ENCODE measurements at places on chromosomes 6 and 20.

DNA sequence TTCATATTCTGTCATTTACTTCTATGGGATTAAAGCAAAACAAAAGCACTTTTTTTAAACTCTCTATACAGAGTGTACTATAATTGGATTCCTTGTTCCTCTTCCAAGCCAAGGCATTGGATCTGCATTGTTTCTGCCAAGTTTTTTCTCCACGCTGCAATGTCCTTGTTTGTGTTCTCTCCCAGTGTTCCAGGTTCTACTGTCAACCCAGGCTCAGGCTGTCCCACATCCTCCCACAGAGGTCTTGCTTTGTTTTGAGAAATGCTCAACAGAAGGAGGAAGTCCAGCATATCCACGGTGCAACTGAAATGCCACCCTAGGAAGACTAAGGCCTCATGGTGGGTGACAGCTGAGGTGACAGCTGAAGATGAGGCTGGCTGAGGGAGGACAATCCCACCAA is 287.1 kb upstream of the PRDM1 start:
- no peak for DNase-seq

- no peak for DNase-seq
These were observed 66.8 kb downstream of the CPNE5 start for GRCh38 chr6:36772397-36772796.

- DNase-seq = no peak
These were observed at the start of gene GABRR1 for GRCh38 chr6:89217299-89217910. Gene GABRR1 (minus strand): TSS chr6:89217358. CDS start chr6:89217322, 36 bp downstream.

GRCh38 chr20:63693733-63694583 is 2.5 kb upstream of the TNFRSF6B start:
- DNase-seq = no peak

DNA sequence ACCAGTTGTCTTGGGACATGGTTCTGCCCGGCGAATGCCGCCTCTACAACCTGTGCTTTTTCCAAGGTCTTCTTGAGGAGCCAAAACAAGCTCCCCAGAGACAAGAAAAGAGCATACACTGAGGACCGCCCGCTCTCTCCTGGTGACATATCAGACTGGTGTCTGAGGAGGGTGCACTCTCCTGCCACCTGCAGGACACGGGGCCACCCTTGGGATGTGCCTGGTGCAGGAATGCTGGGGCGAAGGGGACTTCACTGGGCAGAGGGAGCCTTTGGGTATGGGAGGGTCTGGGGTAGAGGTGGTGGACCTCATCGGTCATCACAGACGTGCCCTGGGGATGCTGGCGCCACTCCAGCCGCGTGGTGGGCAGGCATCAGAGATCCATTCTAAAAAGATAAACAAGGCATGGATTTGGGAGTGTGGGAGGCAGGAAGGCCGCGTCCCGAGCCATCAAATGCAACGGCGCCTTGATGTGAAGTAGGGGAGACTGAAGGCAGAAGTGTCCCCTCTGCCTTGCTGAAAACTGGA is 163.3 kb downstream of the CD83 start:
- DNase-seq = no peak

DNA sequence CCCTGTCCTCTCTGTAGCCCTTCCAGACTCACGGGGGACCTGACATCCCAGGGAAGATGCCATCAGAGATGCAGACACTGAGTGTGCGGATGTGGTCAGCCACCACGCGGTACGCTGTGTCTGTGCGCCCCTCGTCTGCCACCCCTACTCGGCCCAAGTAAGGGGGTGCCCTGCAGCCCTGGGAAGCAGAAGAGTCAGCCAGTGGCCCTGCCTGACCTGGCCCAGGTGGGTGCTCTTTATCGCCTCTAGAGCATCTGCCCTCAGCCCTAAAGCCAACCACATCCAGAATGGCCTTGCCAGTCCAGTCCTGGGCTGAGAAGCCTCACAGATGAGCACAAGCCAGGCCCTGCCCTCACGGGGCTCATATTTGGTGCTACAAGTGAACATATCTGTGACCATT is 5.9 kb downstream of the AARS2 start:
- no peak for DNase-seq

GRCh38 chr6:39061182-39061581 is 12.6 kb downstream of the GLP1R start:
- DNase-seq = no peak

DNA sequence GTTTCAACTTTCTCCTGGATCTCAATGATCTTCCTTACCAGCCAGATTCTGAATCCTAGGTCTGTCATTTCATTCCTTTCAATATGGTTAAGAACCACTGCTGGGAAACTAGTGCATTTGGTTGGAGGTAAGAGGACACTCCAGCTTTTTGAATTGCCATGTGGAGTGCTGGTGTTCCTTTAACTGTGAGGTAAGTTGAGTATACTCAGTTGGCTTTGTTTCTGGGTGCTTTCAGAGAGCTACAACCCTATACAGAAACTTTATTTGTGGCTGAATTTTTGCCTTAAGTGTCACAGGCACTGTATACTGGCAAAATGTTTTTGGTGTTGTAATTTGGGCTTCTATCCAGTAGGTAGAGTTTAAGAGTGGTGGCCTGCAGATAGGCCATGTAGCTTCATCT is 175.8 kb downstream of the TBC1D32 start:
- no peak for DNase-seq

DNA sequence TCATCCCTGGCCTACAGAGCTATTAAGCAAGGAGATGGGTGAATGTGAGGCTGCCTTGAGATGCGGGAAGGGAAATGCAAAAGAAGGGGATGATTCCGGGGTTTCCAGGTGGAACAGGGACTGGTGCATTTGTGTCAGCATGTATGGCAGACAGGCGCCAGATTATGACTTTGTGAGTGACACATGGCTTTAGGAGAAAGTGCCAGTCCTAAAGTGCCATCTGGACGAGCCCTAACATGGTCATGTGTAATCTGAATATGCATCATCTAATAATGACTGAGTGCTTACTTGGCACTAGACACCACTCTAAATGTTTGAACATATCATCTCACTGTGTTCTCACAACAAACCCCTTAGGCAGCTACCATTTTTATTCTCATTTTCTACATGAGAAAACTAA is 195.0 kb upstream of the TSHZ2 start:
- DNase-seq = no peak

GRCh38 chr6:5086294-5086890 is 1.3 kb downstream of the PPP1R3G start:
- no peak for DNase-seq

- no peak for DNase-seq
These were observed 123.2 kb downstream of the TFAP2C start for GRCh38 chr20:56752274-56752673.

- no peak for DNase-seq
These were observed 31.0 kb upstream of the TGM2 start for GRCh38 chr20:38196076-38196475.

DNA sequence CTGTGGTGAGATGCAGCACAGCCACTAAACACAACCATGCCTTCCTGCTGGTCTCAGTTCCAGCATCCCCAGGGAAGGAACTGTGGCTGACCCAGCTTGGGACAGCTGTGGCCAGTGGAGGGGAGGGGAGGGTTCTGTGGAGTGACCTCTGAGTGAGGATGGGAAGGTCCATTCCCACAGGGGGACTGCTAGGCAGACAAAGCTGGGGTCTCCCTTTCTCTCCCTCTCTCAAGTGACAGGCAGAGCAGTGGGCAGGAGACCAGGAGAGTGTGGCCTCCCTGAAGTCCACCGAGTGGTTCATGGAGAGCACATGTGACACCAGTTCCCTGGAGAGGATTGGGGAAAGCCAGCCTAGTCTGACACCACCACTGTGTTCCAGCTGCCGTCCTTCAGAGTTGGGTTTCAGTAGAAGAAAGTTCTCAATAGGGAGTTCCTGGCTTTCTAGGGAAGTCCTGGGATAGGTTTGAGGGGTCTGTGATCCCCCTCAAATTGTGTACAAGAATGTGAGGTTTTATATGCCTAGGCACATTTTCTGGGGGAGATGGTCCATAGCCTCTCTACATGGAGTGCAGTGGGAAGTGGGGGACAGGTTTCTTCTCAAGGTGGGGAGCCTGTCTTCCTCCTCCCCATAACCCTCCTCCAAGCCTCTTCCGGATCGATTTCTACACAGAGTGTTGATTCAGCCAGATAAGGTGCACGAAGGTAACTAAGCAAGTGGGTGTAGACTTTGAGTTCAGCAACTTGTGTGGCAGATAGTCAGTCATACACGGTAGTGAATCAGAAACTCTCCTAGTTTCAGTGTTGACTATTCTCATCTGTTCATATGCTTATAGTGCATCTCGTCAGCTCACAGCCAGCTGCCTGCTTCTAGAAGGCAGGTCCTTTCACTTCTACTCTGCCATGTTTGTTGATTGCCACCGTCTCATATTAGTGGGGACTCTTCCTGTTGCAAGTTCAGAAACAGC is 18.9 kb downstream of the MANBAL start:
- no peak for DNase-seq

- no peak for DNase-seq
These were observed 173.9 kb downstream of the LRFN2 start for GRCh38 chr6:40413239-40413638.

DNA sequence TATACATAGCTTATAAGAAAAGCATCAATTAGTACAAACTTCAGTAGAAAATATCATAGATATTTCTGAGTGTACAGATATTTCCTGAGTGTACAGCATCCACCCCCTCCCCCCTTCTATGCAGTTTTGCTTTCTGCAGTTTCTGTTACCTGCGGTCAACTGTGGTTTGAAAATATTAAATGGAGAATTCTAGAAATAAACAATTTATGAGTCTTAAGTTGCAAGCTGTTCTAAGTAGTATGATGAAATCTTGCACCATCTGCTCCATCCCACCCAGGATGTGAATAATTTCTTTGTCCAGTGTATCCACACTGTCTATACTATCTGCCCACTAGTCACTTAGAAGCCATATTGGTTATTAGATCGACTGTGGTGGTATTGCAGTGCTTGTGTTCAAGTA is 15.8 kb upstream of the GPR63 start:
- no peak for DNase-seq

DNA sequence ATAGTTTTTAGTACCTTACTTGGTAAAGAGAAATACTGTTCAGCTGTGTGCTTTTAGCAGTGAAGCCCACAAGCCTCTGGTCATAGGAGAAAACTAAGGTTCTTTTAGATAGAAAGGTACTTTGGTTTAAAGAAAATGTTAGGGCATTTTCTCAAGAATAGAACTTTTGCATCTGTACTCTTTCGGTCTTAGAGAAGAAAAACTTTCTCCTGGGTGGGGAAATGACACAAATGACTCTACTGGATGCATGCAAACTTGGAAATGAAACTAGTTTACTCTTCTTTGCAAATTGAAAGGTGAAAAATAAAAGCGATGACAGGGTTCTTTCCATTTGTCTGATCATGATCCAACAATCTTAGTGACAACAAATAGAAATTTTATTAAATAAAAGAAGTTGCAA is 2.1 kb upstream of the TMEM217 start:
- no peak for DNase-seq

DNA sequence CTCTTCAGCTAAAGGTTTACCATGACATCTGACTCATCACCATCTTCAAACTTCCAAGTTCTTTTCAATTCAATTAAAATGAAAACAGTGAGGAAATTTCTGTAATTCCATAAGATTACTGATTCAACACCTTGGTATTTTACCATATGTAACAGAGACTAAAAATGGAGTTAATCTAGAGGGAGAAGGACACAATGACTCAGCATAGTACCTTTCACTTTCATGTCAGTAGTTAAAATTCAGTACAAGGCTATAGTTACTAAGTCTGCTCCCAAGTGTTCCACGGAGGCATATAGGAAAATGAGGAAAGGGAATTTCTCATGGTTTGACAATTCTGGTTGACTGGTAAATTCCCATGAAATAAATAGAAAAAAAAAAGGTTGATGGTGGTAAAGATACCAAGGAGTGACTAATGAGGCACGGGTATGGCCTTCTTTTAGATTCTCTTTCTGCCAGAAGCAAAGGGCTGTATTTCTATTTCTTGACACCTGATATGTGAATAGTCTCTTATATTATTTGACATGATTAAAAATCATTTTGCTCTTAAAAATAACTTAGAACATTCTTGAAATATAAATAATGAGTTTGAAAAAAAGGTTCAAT is 526.7 kb upstream of the ADGRB3 start:
- DNase-seq = no peak

GRCh38 chr20:58618351-58619076 is 32.6 kb upstream of the STX16 start:
- DNase-seq = no peak

GRCh38 chr6:88840289-88840688 is 123.1 kb downstream of the RNGTT start:
- no peak for DNase-seq

All from activated CD8-positive, alpha-beta memory T cell treated with anti-CD3 and anti-CD28 coated beads for 1 hour (primary cell).